ENCODE measurements at places on chromosomes 2 and 18.

- no peak for DNase-seq
Measured at GRCh38 chr2:235610696-235611257, 116.9 kb downstream of the AGAP1 start.

GRCh38 chr18:61988100-61988499 lies 95.3 kb upstream of the RNF152 start:
- no peak for DNase-seq

- no peak for DNase-seq
Measured at GRCh38 chr2:224658780-224659405, 57.3 kb downstream of the CCDC195 start.

DNA sequence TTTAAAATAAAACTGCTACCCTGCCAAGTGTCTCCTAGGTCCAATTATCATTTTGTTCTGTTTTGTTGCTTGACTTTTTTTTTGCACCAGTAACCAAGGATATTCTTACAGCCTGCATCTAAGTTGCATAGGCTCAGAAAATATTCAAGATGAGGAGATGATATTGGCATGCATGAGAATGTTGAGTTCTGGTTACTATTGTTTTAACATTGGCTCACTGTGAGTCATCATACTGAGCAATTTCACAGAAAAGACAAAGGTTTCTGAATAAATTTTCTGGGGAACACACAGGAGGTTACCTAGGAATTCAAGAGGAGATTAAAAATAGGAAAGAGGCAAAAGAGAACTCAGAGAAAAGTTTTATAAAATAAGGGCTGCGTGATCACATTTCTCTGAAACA lies 84.8 kb upstream of the POU3F3 start:
- DNase-seq: no peak

DNA sequence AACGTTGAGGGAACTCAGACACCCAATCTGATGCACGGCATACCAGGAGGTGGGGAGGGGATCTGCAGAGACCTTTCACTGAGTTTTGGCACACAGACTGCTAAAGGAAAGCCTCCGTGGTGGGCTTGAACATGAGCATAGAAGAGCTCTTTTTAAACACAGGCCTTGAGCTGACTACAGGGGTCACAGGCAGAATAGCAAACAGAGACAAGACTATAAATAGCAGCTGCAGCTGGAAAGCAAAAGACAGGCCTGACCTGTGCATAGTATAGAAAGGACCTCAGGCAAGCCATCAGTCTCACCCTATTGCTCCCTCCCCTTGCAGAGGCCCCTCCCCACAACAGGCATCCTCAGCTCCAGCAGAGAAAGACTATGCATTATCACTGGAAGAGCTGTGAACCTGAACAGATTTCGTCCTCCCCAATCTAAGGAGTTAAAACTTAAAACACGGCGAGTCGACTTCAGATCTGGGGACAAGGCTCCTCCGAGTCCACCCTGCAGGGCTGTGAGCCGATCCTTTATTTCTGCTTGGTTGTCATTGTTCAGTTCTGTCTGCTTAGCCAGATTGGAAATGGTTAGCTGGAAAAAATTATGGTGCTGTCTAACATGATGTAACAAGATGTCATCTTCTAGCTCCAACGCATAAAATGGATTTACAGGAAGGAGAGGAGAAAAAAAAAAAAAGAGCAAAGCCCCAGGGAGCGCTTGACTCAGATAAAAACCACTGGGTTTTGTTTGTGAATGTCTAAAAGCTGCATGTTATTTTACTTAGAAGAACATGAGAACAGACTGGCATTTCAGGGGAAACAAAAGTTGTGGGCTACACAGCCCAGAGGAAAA lies 25.2 kb upstream of the LCLAT1 start:
- DNase-seq: no peak

GRCh38 chr2:38886063-38886462 lies 3.6 kb upstream of the ARHGEF33 start:
- DNase-seq: no peak

DNA sequence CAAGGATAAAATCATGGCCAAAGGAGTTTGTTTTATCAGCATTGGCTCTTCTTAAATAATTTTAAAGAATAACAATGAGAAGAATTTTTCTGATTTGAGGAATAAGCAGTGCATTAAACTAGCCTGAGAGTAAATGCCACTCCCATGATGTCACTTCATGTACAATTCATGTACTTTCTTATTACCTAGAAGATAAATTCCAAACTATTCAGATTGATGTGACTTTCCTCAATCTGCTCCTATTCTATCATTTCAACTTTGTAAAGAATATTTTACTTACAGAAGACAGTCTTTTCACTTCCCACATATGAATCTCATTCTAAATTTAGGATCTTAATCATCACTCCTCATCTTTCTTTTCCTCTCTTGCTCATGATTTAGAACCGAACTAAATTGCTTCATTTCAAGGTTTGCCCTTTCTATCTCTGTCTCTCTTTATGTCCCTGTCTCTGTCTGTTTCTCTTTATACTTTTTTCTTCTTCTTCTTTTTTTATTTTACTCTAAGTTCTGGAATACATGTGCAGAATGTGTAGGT lies 1142.0 kb upstream of the PIK3C3 start:
- no peak for DNase-seq

GRCh38 chr2:76825140-76825970 lies 696.8 kb downstream of the LRRTM4 start:
- no peak for DNase-seq

- no peak for DNase-seq
Measured at GRCh38 chr18:23553887-23554286, 32.4 kb downstream of the NPC1 start.

- no peak for DNase-seq
Measured at GRCh38 chr2:80141007-80141726, 163.4 kb downstream of the LRRTM1 start.

DNA sequence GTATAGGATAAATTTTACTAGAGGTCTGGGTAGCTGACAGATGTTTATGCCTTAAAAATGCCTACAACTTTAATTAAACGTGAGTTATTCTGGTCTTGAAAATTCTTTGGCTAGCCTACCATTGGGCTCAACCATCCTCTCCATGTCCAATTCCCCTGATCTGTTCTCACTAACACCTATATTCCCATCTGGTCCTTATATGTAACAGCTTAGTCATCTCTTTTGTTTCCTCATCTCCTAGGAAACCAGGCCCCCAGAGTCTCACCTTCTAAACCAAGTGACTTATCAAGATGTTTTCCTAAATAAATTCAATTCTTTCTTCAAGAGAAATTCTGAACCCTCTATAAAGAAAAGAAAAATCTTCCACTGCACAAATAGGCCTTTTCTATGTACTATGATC lies 148.5 kb downstream of the TTC32 start:
- no peak for DNase-seq

- no peak for DNase-seq
Measured at GRCh38 chr18:21071071-21071470, 40.5 kb downstream of the ROCK1 start.

DNA sequence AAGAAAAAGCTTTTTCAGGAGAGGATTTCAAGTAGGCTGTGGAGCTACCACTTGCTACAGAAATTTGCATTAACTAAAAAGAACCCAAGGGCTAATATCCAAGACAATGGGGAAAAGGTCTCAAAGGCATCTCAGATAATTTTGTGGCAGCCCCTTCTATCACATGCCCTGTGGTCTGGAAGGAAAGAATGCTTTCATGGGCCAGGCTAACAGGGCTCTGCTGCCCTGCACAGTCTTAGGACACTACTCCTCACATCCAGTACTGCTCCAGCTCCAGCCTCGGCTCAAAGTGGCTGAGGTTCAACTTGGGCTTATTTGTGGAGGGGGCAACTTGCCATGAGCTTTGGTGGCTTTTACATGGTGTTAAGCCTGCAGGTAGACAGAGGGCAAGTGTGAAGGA lies 1150.3 kb downstream of the CNTNAP5 start:
- DNase-seq: no peak

DNA sequence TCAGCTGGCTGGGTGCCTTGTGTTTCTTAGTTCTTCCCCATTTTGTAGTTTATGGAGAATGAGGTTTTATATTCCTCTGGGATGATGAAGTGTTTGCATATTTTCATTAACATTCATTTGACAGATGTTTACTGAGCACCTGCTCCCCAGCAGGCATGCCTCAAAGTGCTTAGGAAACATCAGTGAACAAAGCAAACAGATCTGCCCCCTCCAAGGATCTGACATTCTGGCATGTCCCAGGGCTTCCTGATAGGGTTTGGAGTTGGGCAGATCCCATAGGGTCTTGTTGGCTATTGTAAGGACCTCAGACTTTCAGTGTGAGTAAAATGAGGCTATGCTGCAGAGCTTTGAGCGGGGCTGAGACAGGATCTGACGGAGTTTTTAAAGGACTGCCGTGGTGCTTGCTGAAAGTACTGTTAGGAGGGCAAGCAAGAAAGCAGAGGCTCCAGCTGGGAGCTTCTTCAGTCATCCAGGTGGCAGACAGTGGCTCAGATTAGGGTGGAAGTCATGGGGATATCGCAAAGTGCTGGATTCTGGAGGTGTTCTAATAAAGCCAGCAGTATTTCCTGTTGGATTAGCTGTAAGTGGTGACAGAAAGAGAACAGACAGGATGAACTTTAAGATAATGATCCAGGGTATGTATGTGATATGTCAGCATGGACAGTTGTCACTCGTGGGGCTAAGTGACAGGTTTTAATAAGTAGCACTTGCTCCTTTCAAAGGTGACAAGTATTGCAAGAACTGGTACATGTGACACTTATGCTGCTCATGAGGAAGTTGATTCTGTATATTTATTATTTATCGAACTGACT lies 11.3 kb upstream of the IAH1 start:
- DNase-seq: no peak

DNA sequence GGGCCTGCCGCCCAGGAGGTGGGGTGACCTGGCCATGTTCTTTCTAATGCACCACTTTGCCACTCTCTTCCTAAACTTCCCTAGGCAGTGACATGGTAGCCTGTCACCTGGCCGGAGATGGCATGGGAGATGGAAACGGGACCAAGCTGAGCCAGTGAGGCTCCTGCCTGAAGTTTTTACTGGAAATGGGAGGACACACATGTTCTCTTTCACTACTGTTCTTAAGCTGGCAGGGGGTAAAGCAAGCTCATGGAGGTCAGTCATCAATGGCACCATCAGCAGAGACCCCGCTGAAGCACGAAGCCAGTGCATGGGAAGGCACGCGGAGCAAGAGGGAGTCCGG lies 50.7 kb downstream of the ATIC start:
- DNase-seq: no peak

GRCh38 chr2:85852937-85853498 lies 35.8 kb downstream of the ST3GAL5 start:
- DNase-seq: peak; percentile 34

GRCh38 chr2:36889795-36890194 lies 76.5 kb downstream of the STRN start:
- DNase-seq: no peak

DNA sequence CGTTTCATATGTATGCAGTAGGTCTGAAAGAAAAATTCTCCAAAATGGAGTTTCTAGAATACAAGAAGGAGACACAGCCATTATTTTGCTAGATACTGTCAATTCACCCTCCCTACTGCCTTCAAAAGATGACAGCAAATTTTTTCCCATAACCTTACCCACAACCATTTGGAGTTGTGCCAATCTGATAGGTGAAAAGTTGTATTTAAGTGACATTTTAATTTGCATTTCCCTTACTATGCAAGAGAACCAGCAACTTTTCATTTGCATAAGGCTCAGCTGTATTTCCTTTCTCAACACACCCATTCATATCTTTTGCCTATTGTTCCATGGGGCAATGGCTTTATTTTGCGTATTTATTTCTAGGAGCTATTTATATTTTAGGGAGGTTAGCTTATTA lies 31.4 kb upstream of the IL18RAP start:
- DNase-seq: no peak

- DNase-seq: no peak
Measured at GRCh38 chr2:231386446-231386845, 9.1 kb upstream of the B3GNT7 start.

GRCh38 chr18:2515908-2516625 lies 55.2 kb downstream of the METTL4 start:
- DNase-seq: no peak

DNA sequence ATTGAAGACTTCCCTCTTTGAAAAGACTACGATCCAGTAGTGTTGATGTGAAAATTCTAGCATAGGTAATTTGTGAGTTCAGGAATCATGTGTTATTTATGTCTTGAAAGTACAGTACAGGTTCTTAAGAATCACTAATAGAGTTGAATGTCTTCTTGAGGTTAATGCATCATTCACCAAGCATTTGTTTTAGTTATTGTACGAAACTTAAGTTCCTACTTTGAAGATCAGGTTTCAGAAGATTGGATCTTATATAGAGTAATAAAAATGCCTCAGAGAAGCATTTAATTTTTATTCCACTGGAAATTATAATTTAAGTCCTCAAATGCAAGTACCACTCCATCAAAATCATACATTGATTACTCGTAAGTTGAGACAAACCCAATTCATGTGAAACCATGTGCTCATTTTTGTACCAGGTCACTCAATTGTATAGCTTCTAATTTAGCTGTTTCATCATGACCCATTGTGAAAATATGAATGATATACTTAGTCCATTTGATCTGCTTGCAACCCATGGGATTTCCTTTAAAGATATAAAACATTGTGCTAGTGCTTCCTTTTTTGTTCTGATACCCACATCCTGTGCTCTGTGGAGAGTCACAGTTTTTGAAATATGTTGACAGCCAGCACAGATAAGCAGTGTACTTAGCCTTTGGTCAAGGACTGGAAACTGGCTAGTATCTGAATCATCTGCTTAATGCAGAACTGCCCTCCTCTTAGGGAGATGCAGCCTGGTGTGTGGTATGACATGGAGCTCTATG lies 22.5 kb upstream of the RAB27B start:
- no peak for DNase-seq

- DNase-seq: no peak
Measured at GRCh38 chr2:71235930-71236587, 9.2 kb upstream of the PAIP2B start.

DNA sequence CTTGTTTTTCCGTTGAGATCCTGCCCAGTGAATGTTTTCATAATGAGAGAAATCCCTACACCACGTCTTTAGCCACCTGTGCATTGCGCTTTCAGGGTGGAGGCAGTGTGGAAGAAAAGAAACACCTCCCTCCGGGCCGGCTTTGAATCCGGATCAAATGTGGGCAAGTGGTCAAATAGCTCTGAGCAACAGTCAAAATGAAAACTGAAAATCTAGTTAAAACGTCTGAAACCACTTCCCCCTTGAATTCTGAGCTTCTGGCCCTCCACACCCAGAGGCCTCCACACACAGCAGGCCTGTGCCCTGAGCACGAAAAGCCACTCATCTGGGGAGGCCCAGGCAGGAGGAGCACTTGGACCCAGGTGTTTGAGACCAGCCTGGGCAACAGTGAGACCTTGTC lies 263.6 kb upstream of the SALL3 start:
- DNase-seq: no peak

DNA sequence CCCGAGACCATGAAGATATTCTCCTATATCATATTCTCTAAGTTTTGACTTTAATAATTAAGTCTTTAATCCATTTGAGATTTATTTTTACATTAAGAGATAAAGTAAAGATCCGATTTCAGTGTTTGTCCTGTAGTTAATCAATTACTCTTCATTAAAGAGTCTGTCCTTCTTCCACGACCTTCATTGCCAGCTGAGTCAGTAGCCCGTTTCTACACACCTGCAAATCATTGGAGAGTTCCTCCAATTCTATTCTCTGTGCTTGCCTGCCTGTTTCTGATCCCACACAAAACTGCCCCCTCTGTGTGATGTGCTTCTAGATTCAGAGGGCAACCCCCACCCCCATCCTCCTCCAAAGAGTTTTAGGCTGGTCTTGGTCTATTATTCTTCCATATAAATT lies 119.2 kb downstream of the KCNF1 start:
- no peak for DNase-seq
